Osteoblast (primary cell): ENCODE measurements at places on chromosomes 2 and 18. TPM values are rescaled to one million over a fixed set of nuclear protein-coding genes. Genes with fewer than 3 reads are reported as not detected.

Gene NT5DC4
- total RNA-seq = not detected in 2 replicates

- DNase-seq = no peak
Measured at GRCh38 chr2:132901661-132902060, 231.7 kb upstream of the LYPD1 start.

- no peak for DNase-seq
Measured at GRCh38 chr2:25373269-25373981, 31.7 kb upstream of the DNMT3A start.

- no peak for DNase-seq
Measured at GRCh38 chr2:27353762-27354596, 2.6 kb downstream of the GTF3C2 start.

DNA sequence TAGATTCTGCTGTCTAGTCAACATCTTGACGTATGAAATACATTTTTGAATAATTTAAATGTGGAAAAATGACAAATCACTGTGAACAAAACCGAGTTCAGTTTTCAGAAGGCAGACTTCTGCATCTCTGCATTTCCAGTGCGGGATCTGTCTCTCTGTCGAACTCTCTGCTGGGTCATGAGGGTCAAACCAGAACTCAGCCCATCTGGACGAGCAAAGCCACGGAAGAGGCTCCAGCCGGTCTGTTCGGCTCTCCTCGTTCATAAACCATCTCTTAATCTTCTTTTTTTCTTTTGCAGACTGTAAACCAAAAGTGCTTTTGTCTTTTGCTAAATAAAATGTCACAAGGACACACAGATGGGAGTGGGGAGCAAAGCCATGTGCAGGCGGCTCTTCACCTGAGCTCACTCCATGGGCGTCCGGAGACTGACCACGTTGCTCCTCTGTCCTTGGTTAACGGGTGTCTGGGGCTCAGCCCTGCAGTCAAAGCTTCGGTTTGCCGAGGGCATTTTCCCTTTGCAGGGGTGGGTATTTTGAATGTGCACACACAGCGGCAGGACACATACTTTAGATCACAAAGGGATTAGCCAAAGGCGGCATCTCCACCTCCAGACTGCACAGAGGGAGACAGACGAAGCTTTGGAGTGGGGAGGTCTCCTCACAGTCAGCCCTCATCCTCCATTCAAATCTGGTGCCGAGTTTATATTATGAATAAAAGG is 737.9 kb upstream of the SALL3 start:
- no peak for DNase-seq
